ENCODE measurements at places on chromosomes 16 and 17. TPM values are rescaled to one million over a fixed set of nuclear protein-coding genes. Genes with fewer than 3 reads are reported as not detected.
A peak's percentile ranks its signal among the peaks of the same experiment; 100 is the strongest.

DNA sequence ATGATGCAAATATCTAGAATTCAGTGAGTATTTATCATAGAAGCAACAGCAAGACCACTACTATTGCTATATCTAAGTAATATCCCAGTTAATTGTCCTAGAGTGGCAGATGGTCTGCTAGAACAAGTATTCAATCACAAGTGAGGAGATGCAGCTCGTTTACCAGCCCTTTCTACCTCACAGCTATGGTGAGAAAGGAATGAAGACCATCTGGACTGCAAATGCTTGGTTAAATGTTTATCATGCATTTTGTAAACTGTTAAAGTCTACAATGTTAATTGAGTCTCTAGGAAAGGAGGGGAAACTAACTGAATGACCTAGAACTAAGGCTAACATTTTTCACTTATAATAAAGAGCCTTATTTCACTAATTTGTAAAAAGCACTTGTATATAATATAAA is 52.5 kb downstream of the CNOT1 start:
- H3K27ac ChIP-seq = no peak overlapping the region
- H3K4me3 ChIP-seq = no peak overlapping the region
- peaks cover 25% of the 10 kb centered on the region for H3K36me3 ChIP-seq
- H3K27me3 ChIP-seq = no peaks in the 10 kb centered on the region
- no peak for DNase-seq

DNA sequence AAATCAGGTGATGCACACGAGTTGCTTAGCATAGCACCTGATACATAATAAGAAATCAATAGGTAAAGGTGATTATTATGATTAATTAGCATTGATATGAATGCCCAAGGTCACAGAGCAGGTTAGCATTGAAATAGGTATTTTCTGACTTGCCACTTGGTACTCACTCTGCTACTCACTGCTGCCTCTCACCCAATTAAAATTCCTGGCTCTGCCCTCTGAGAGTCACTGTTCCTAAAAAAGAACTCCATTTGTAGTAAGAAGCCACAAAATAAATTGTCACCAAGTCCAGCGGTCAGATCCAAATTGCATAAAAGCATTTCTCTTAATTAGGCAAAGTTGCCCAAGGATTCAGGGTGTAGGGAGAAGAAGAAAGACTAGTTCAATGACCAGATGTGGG is 8.9 kb upstream of the GRIN2A start:
- no peak overlapping the region for H3K4me3 ChIP-seq
- no peaks in the 10 kb centered on the region for H3K4me1 ChIP-seq
- no peak overlapping the region for H3K27ac ChIP-seq
- no peaks in the 10 kb centered on the region for H3K36me3 ChIP-seq
- no peaks in the 10 kb centered on the region for H3K27me3 ChIP-seq

DNA sequence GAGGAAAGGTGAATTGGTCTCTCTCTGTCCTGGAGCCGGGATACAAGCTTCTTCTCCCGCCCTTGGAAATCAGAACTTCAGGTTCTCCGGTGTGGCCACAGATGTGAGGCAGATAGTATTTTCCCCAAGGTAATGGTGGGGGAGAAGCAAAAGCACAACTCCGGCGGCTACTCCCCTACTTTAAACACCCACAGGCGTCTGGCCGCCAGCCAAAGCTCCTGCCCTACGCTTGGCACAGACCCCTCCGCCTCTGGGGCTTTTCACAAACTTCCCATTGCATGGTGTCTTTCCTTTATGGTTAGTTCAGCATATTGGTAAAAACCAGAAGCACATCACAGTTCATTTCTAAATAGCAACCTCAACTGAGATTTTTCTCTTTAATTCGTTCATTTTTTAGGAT is 39.4 kb upstream of the B4GALNT2 start:
- no peaks in the 10 kb centered on the region for H3K27me3 ChIP-seq
- no peaks in the 10 kb centered on the region for H3K4me1 ChIP-seq
- H3K36me3 ChIP-seq = no peaks in the 10 kb centered on the region
- H3K4me3 ChIP-seq = no peak overlapping the region
- DNase-seq = no peak
- H3K27ac ChIP-seq = no peak overlapping the region

DNA sequence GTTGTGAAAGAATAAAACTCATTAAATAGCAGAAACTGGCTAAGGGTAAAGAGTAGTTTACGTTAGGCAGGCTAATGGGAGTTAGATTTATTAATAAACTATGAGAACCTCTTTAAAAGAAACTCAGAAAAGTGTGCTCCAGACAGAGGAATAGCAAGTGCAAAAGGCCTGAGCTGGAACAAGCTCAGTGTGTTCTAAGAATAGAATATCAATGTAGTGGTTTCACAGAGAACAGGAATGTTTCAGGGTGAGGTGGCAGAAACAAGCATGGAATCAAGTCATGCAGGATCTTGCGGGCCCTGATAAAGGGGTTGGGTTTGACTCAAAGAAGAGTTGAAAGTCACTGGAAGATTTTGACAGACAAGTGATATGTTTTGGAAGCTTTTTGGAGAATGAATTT is 164.0 kb upstream of the HS3ST3A1 start:
- H3K27ac ChIP-seq = no peak overlapping the region
- H3K4me3 ChIP-seq = no peak overlapping the region
- no peak for DNase-seq
- H3K36me3 ChIP-seq = no peaks in the 10 kb centered on the region

DNA sequence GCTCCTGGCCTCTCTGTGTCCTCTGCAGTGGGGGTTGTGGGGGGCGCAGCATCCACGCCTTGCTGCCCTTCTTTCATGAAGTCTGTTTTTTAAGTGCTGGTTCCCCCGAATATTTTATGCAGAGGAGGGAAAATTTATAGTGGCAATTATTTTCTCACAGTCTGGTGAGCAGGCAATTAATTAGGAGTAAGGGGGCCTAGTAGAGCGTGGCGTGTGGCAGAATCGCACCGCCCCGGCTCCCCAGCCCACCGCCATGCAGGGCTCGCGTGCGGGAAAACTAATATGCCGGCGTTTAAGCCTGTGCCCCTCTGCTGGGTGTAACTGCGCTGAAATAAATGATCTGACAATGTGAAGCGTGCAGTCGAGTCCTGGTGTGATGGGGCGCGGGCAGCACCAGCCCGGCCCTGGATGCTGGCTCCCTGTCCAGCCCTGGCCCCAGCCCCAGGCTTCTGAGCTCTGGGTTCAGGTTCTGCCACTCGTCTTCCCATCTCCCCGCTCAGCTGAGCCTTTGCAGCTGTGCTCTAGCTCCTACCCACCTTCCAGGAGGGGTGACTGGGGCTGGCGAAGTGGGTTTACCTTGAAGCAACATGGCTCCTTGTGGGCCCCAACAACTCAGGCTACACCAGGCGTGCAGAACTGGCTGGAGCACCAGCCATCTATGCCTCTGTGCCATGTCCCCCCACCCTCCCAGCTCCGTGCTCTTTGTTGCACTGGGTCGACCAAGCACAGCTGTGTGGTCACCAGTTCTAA is 13.8 kb downstream of the ENGASE start:
- no peak overlapping the region for H3K4me3 ChIP-seq
- H3K4me1 ChIP-seq = no peaks in the 10 kb centered on the region
- H3K27me3 ChIP-seq = no peaks in the 10 kb centered on the region
- no peaks in the 10 kb centered on the region for H3K36me3 ChIP-seq
- no peak overlapping the region for H3K27ac ChIP-seq
- no peak for DNase-seq

GRCh38 chr16:79347277-79347676 is 253.3 kb downstream of the MAF start:
- no peak overlapping the region for H3K4me3 ChIP-seq
- DNase-seq = no peak
- H3K36me3 ChIP-seq = no peaks in the 10 kb centered on the region
- no peaks in the 10 kb centered on the region for H3K4me1 ChIP-seq
- H3K27ac ChIP-seq = no peak overlapping the region

GRCh38 chr17:76696763-76697701 is 13.7 kb downstream of the MXRA7 start:
- peaks cover 41% of the 10 kb centered on the region for H3K4me1 ChIP-seq
- DNase-seq = peak; percentile 76
- no peaks in the 10 kb centered on the region for H3K36me3 ChIP-seq
- H3K4me3 ChIP-seq = no peak overlapping the region
- H3K27ac ChIP-seq = peak overlapping the region; percentile 84

DNA sequence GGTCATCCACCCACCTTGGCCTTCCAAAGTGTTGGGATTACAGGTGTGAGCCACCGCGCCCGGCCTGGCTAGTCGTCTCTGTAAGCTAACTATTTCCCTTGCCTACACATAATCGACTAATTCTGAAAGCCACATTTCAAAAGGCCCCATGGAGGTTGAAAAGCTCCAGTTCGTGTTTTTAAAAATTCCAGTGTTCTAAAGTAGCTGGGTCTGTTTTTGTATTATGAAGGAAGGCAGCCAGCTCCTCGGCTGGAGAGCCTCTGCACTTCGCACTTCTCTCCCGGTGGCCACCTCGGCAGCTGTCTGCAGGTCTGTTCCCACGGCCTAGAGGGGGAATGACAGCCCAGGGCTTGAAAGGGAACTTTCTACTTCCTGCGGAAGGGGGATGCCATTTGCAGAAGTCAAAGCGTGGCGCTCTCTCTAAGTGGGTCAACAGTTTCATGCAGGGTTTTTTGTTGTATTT is 16.9 kb downstream of the HASPIN start:
- H3K27ac ChIP-seq = no peak overlapping the region
- DNase-seq = no peak
- no peak overlapping the region for H3K4me3 ChIP-seq
- H3K27me3 ChIP-seq = no peaks in the 10 kb centered on the region
- H3K4me1 ChIP-seq = no peaks in the 10 kb centered on the region

- H3K36me3 ChIP-seq = no peaks in the 10 kb centered on the region
- H3K4me3 ChIP-seq = no peak overlapping the region
- no peaks in the 10 kb centered on the region for H3K27me3 ChIP-seq
- H3K27ac ChIP-seq = no peak overlapping the region
- peaks cover 15% of the 10 kb centered on the region for H3K4me1 ChIP-seq
- no peak for DNase-seq
Observed at GRCh38 chr16:56517206-56517605, 2.6 kb downstream of the BBS2 start.

Gene P2RX5
- 0.37 TPM for total RNA-seq

Gene TBX4
- total RNA-seq = not detected

Gene SLC12A3
- not detected for total RNA-seq

Data from endothelial cell of umbilical vein (primary cell).